ENCODE measurements at places on chromosomes 6 and 20.

GRCh38 chr20:44248410-44248759 lies 1.3 kb downstream of the GDAP1L1 start:
- no peak for DNase-seq

- DNase-seq = no peak
Observed at GRCh38 chr6:16055852-16056251, 73.0 kb upstream of the MYLIP start.

DNA sequence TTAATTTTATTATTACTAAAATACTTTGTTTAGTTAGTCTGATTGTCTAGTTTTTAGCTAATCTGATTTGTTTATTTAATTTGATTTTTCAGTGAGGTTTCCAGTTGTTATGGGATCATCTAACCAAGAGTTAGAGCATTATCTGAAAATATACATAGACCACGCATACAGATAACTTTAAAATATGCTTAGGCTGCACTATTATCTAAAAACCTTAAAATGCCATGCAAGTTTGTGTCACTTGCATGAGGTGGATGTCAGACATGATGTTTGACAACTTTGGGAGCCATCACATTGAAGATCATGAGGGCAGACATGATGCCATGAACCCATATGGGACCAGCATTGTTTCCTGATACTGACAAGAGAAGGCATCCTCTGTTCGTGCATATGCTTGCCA lies 610.3 kb downstream of the KHDRBS2 start:
- no peak for DNase-seq

- DNase-seq = no peak
Observed at GRCh38 chr6:41422161-41422560, 86.8 kb downstream of the NCR2 start.

All from fibroblast of villous mesenchyme (primary cell).